ENCODE measurements at places on chromosomes 4 and X.

DNA sequence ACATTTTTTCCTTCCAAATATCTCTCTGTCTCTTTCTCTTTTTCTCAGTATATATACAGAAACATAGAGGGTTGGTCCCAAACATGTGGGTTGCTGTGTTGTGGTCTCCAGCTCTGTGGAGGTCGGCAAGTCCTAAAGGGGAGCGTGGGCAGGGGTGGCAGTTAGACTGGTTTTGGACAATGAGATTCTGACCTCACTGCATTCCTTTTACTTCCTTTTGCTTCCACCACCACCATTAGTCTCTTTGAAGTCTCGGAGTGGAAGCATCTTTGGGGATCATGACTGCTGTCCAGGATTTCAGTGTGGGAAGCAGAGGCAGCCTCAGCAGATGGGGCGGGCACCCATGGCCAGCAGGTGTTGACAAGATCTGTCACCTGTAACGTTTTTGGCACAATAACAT lies 1091.8 kb downstream of the RAPGEF2 start:
- DNase-seq: no peak

DNA sequence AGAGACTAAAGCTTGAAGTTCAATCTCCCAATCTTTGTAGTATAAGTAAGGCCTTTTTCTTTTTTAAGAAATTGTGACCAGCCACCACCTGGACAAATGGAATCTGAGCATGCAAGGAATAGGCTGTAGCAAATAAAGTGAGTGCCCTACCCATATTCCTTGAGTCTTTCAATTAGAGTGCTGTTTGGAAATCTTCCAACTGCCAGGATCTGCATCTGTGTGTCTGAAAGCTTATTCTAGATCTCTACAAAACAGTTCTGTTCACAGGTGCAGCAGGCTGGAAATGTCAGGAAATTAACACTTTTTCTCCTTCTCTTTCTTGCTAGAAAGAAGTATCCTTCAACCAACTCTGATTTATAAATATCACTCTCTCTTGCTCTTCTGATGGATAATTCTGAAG lies 76.7 kb upstream of the NDST3 start:
- DNase-seq: no peak

DNA sequence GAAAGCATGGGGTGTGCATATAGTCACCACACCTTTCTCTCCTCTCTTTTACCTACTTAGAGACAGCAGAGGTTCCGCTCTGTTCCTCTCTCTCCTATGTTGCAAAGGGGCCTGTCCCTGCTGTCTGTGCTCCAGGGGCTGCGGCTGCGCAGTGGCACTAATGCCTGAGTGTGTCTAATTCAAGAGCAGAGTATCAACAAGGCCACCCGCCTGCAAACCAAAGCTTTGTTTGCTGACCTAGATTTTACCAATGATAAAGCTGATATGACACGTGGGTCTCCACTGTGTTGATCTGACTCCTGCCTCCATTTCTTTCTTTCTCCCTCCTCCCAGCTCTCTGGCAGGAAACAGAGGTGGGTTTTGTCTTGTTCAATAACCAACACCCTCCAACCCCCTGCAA lies 74.9 kb downstream of the NSG1 start:
- DNase-seq: no peak

GRCh38 chr4:40924096-40924792 lies 174.5 kb downstream of the NSUN7 start:
- peak; percentile 65 for DNase-seq

DNA sequence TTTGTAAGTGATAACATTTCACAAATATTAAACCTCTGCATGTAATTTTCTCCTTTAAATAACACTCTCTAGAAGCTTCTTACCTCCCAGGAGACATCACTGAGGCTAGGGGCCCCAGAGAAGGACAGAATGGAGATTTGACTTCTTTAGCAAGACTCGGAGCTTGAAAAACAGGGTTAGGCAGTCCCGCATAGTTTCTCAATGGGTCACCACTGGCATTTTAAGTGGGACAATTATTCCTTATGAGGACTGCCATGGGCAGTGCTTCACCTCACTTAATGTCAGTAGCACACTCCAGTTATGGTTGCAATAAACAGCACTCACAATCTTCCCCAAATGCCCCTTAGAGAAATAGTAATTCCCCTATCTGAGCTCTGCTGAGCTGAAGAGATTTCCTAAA lies 66.7 kb upstream of the NOCT start:
- no peak for DNase-seq

GRCh38 chr4:95059663-95060062 lies 301.9 kb downstream of the BMPR1B start:
- DNase-seq: no peak

GRCh38 chrX:30212172-30212571 lies 3.2 kb upstream of the MAGEB2 start:
- no peak for DNase-seq

DNA sequence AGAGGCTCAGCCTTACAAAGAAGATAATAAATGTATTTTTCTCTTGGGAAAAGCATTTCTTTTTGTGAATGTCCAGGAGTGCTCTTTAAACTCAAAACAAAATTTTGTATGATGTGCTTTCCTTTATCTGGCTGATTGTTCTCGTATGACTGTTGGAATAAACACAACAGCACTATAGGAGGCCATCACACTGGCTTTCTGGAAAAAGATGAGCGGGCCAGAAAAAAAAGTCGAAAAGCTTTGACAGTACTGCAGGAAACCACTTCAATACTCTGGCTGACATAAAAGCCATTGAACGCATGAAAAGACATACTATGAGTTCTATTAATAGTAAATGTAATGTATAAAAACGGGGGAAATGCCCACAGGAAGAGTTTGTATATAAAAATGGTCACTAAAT lies 64.7 kb upstream of the CTSO start:
- no peak for DNase-seq
